Chondrocyte (in vitro differentiated cells): ENCODE measurements at places on chromosomes 16 and 17. TPM values are rescaled to one million over a fixed set of nuclear protein-coding genes. Genes with fewer than 3 reads are reported as not detected.

The C1QTNF1 gene
- total RNA-seq: 74.7 to 96.2 TPM (median 74.9 TPM) in 3 replicates

GRCh38 chr16:5944971-5945370, 847.4 kb upstream of the EEF2KMT start:
- no peak for DNase-seq

DNA sequence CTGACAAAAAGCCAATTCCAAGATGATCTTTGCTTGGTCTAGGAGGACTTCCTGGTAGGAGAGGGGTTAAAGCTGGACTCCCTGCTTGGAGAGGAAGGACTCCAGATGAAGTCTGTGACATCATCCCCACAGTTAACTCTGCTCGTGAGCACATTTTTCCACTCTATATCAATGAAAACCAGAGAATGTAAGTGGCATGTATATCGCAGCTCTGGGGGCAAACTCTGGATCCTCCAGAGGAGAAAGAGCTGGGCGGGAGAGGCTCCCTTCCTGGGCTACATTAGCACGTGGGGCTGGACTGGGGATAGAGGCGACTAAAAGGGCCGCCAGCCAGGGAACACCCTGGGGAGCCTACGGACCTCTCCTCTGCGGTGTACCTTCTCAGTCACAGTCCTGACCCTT, 34.1 kb downstream of the HIC1 start:
- no peak for DNase-seq

DNA sequence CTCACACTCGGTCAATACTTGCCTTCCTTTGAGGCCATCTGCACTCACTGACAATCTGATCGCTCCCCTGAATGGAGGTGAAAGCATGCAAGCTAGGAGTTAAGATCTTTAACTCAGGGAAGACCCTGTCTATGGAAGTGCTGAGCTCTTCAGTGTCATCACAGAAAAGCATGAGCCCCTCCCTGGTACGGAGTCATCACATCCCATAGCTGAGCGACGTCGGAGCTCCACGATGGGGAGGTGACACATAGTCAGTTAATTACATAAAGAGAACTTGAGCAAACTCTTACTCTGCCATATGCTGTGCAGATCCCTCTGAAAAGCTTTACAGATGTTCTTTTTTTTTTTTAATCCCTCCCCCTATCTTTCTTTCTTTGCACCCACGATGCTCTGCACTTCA, 463.2 kb downstream of the WWOX start:
- DNase-seq: no peak

GRCh38 chr16:21698169-21699032, 34.6 kb downstream of the OTOA start:
- DNase-seq: no peak

The HBA2 gene
- total RNA-seq: not detected in 3 replicates

- DNase-seq: no peak
Measured at GRCh38 chr16:27515874-27516353, 33.8 kb downstream of the GTF3C1 start.
